ENCODE measurements at places on chromosomes 5 and 9. TPM values are rescaled to one million over a fixed set of nuclear protein-coding genes. Genes with fewer than 3 reads are reported as not detected.

- H3K27ac ChIP-seq: no peak overlapping the region
- H3K27me3 ChIP-seq: no peaks in the 10 kb centered on the region
- no peaks in the 10 kb centered on the region for H3K4me1 ChIP-seq
- H3K36me3 ChIP-seq: no peaks in the 10 kb centered on the region
- no peak for DNase-seq
Measured at GRCh38 chr5:84635235-84636055, 250.8 kb upstream of the EDIL3 start.

PCDHA13 gene
- not detected for total RNA-seq

DNA sequence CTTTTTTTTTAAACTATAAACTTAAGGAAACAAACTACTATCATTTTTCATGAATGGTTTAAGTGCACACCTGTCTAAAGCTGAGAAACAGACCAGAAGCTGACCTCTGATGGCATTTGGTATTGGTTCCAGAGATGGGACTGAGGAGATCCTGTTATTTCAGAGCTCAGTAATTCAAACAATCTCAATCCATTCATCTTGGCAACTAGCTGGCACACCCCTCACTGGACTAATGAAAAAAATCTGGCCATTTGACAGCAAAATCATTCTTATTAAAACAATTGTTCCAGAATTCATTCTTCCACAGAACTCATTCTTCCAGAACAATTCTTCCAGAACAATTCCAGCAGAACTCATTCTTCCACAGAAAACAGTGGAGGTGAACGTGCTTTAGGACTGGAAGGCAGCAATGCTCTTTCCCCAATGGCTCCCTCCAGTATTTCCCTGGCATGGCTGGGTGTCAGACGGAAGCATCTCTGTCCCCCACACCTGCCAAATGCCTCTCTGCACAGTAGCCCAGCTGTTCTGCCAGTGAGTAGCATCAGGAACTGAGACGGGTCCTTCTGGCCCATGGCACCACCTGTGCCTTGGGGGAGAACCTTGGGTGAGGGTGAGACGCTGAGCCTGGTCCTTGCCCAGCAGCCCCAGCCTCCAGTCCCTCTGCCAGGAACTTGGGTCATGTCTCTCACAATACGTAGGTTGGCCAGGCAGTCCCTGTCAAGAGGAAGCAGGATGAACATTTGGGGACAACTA lies 87.5 kb upstream of the EQTN start:
- no peak for DNase-seq
- H3K27ac ChIP-seq: no peak overlapping the region
- H3K36me3 ChIP-seq: no peaks in the 10 kb centered on the region
- H3K4me1 ChIP-seq: no peaks in the 10 kb centered on the region
- no peak overlapping the region for H3K4me3 ChIP-seq
- peaks cover 10% of the 10 kb centered on the region for H3K27me3 ChIP-seq

PCDHGC3 gene
- 0.33 TPM for total RNA-seq

DNA sequence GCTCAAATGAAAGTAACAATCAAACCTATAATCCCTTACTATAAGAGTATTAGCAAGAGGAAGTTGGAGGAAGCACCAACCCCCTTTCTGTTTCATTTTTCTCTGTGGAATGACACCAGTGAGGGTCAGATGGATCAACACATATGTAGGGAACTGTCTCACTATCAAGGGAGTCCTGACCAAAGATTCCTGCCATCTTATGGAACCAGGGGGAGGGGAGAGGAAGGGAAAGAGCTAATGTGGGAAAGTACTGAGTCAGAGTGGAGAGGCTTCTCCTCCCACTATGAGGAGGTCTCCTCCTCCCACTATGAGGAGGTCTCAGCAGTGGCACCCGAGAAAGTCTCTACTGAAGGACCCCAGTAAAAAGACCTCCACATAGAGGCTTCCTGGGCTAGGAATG lies 73.3 kb upstream of the PCSK1 start:
- DNase-seq: no peak
- H3K4me1 ChIP-seq: no peaks in the 10 kb centered on the region
- H3K4me3 ChIP-seq: no peak overlapping the region

DNA sequence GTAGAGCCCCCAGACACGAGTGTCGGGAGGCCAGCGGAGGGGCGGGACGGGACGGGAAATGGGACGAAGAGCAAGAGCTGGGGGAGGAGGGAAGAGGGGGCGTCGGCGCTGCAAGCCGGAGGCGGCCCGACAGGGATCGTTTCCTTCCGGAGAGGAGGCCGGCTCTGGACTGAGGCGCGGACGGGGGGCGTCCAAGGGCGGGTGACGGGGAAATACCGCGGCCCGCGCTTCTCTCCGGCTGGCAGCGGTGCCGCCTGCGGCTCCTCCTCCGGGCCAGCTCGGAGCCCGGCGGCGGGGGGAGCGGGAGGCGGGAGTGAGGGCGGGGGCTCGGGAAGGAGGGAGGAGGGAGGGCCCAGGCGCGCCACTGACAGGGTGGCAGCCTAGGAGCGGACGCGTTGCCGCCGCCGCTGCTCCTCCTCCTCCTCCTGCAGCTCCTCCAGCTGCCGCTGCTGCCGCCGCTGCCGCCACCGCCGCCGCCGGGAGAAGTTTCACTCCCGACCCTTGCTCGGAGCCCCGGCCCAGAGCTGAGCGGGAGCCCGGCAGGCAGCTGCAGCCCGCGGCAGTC lies at the start of gene CHSY3:
TSS of gene CHSY3 (plus strand) at position 364 of the 565 bp plus-strand sequence.
- peaks cover 17% of the 10 kb centered on the region for H3K4me1 ChIP-seq
- peaks cover 14% of the 10 kb centered on the region for H3K36me3 ChIP-seq
- peak; percentile 60 for DNase-seq
- H3K4me3 ChIP-seq: peak within 1 kb of the TSS; percentile 95
- no peak within 1 kb of the TSS for H3K27ac ChIP-seq
- H3K27me3 ChIP-seq: peaks cover 27% of the 10 kb centered on the region

DNA sequence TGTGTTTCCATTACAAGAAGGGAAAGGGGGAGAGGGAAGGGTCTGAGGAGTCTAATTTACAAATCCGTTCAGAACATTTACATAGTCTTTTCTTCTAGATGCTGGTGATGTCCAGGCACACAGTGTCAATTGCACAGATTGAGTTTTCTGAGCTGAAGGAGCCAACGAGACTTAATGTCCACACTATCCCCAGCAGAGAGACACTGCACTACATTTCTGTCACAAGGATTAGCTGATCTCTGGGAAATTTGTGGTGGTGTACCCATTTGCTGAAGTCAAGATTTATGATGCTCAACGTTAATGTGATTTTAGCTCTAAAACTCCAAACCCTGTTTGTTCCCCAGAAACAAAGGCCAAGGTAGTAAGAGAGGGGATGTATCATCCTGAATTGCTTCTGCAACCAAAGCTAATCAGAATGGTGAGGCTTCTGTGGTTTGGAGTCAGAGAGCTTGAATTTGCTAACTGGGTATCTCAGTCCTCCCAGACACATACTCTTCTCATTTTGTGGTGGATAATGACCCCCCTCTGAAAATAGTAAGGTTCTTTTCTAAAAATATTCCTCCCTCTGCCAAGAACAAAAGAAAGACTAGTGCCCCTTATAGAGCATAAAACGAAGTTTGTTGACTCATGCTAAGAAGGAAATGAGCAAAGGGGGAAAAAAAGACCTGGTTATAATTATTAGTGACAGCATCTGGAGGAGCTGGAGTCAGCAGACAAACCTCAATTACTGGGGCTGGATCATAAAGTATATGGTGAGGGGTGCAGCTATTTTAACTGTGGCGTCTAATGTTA lies 416.9 kb downstream of the PSAT1 start:
- no peaks in the 10 kb centered on the region for H3K27me3 ChIP-seq
- H3K4me1 ChIP-seq: no peaks in the 10 kb centered on the region
- no peak for DNase-seq
- H3K4me3 ChIP-seq: no peak overlapping the region
- no peaks in the 10 kb centered on the region for H3K36me3 ChIP-seq

- no peak overlapping the region for H3K27ac ChIP-seq
- DNase-seq: no peak
- no peaks in the 10 kb centered on the region for H3K27me3 ChIP-seq
- H3K4me1 ChIP-seq: no peaks in the 10 kb centered on the region
Measured at GRCh38 chr5:73027361-73027760, 71.5 kb downstream of the FCHO2 start.

GRCh38 chr9:73180403-73180802 lies 28.7 kb downstream of the ANXA1 start:
- no peaks in the 10 kb centered on the region for H3K36me3 ChIP-seq
- no peak overlapping the region for H3K27ac ChIP-seq
- H3K4me3 ChIP-seq: no peak overlapping the region
- H3K4me1 ChIP-seq: peaks cover 2% of the 10 kb centered on the region

GRCh38 chr5:172048539-172049101 lies 42.2 kb upstream of the FBXW11 start:
- no peak overlapping the region for H3K4me3 ChIP-seq
- peaks cover 11% of the 10 kb centered on the region for H3K4me1 ChIP-seq
- DNase-seq: no peak
- H3K27me3 ChIP-seq: no peaks in the 10 kb centered on the region

- no peaks in the 10 kb centered on the region for H3K36me3 ChIP-seq
- no peak overlapping the region for H3K4me3 ChIP-seq
- peaks cover 18% of the 10 kb centered on the region for H3K4me1 ChIP-seq
- H3K27me3 ChIP-seq: peaks cover 11% of the 10 kb centered on the region
- no peak for DNase-seq
Measured at GRCh38 chr5:56169281-56169680, 63.8 kb downstream of the ANKRD55 start.

ARHGEF28 gene
- total RNA-seq: 0.17 TPM

LIFR gene
- total RNA-seq: not detected

DNA sequence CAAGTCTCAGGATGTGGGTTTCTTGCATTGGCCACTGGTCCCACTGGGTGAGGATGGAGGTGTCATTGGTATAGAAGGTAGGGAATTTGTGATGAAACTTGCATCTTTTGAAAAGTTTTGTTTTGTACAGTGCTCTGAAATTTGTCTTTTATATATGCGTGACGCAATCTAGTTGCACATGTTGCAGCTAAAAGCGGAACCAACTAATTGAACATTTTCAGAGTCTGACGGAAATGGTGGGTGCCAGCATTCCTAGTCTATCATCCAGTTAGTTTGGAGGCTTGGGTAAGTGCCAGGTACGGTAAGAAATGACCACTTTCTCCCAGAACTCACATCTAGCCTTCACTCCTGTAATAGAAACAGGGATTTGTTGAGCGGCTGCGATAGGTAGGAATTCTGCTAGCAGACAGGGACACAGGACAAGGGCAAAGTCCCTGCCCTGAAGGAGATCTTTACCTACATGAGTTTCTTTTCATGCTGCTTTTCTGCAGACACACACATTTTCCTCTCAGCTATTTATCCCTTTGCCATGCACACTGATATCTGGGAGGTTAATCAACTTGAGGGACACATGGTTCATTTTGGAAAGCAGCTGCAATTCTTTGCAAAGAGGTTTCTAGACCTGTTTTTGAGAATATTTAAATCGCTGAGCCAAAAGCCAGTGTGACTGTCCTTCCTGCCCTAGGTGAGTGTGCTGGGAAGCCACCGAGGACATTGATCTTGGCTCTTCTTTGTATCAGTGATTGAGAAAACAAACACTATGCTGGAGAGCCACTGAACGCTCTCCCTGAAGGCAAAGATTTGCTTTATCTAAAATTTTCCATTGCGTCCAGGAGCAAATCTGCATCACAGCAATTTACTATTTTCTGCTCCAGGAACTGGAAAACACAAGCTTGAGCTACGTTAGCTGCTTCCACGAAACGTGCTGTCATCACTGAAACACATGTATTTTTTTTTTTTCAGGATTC lies 89.7 kb downstream of the DAP start:
- no peaks in the 10 kb centered on the region for H3K36me3 ChIP-seq
- no peak overlapping the region for H3K4me3 ChIP-seq
- H3K27ac ChIP-seq: no peak overlapping the region
- peaks cover 7% of the 10 kb centered on the region for H3K4me1 ChIP-seq
- no peaks in the 10 kb centered on the region for H3K27me3 ChIP-seq

DNA sequence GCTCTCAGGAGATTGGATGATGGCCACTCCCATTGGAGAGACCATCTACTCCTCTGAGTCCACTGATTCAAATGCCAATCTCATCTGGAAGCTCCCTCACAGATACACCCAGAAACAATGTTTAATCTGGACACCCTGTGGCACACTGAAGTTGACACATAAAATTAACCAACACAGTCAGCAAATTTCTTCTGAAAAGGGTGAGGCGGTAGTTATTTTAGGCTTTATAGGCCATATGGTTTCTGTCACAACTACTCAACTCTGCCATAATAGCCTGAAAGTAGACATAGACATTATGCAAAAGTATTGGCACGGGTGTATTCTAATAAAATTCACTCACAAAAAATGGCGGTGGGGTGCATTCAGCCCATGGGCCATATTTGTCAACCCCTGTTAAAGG lies 244.5 kb upstream of the VLDLR start:
- no peaks in the 10 kb centered on the region for H3K36me3 ChIP-seq
- H3K27me3 ChIP-seq: peaks cover 3% of the 10 kb centered on the region
- H3K4me1 ChIP-seq: no peaks in the 10 kb centered on the region
- no peak overlapping the region for H3K4me3 ChIP-seq
- H3K27ac ChIP-seq: no peak overlapping the region

GRIN1 gene
- not detected for total RNA-seq

C1QTNF3 gene
- total RNA-seq: 4.6 TPM

GPX3 gene
- not detected for total RNA-seq

RANBP6 gene
- 19.3 TPM for total RNA-seq

DNA sequence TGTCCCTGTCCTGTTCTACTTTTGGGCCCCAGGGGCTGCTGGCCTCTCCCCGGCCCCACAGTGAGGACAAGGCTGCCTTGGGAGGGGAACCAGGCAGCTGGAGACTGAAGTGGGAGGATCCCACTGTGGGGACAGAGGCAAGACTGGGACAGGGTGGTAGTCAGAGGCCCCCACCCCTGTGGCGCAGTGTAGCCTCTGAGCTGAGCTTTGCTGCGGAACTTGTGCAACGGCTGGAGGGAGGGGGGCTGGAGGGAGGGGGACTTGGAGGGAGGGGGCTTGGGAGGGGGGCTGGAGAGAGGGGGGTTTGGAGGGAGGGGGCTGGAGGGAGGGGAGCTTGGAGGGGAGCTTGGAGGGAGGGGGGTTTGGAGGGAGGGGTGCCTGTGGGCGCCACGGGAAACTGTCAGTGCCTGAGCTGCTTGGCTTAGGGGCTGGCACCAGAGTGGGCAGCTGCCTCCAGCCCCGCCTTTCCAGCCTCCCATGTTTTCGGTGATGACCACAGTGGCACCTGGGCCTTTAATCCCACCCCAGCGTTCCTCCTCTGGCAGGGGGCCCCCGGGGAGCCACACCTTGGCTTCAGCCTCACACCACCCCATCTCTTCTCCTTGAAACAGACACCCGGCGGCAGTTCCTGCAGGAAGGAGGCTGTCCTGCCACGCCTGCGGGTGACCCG lies 2.3 kb upstream of the FUT7 start:
- H3K36me3 ChIP-seq: no peaks in the 10 kb centered on the region
- no peak for DNase-seq
- peak overlapping the region; percentile 82 for H3K4me3 ChIP-seq
- H3K27me3 ChIP-seq: no peaks in the 10 kb centered on the region
- H3K27ac ChIP-seq: peak overlapping the region; percentile 91

WDR38 gene
- not detected for total RNA-seq

GABRA1 gene
- not detected for total RNA-seq

C9orf153 gene
- 0.43 TPM for total RNA-seq
